Activated naive CD8-positive, alpha-beta T cell treated with anti-CD3 and anti-CD28 coated beads, Interleukin-2, amount 50 U/mL, for 16 hours (primary cell): ENCODE measurements at places on chromosomes 7 and 10.

- DNase-seq: no peak
Observed at GRCh38 chr10:1572519-1573333, 164.6 kb downstream of the ADARB2 start.

DNA sequence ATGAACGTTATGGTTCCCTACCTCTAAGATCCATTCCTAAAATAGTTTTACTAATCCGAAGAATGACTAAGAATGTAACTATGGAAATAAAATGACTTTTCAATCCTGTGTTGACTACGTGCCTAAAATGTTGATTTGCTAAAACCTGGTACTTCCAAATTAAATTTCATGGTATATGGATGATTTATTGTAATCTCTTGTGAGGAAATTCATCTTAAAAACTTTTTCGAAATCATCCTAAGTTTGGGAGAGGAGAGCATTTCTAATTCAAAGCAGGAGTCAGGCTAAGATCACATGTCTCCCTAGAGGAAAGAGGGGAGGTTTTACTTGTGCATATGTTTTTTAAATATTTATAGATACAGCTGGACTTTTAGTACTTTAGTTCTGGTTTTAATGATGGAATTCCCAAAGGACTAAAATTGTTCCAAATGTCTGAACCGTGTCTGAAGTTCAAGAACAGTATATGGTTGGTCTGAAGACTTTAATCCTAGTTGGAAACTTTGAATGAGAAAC, 483.9 kb downstream of the AUTS2 start:
- no peak for DNase-seq

- no peak for DNase-seq
Observed at GRCh38 chr7:105141068-105141467, 127.1 kb downstream of the KMT2E start.

GRCh38 chr7:44267719-44268421, 57.5 kb downstream of the CAMK2B start:
- DNase-seq: no peak

DNA sequence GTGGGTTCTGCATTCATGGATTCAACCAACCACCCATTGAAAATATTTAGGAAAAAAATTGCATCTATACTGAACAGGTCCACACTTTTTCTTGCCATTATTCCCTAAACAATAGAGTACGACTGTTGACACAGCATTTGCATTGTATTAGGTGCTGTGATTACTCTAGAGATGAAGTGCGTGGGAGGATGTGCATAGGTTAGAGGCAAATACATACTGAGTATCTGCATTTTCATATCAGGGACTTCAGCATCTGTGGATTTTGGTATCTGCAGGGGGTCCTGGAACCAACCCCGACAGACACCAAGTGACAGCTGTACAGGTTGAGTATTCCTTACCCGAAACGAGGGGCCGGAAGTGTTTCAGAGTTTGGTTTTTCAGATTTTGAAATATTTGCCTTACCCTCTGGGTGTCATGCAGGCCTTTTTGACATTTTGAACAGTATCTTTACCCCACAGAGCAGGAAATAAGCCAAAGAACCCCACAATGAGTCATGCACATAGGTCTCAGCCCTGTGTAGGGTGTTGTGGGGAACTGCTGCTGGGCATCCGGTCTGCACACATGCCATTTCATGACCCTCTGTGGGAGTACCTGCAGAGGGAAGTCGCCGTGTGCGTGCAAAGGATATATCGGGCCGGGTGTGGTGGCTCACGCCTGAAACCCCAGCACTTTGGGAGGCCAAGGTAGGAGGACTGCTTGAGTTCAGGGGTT, 14.5 kb downstream of the NUDT5 start:
- peak; percentile 34 for DNase-seq

GRCh38 chr7:151017953-151018420, 6.3 kb downstream of the ATG9B start:
- DNase-seq: peak; percentile 71

DNA sequence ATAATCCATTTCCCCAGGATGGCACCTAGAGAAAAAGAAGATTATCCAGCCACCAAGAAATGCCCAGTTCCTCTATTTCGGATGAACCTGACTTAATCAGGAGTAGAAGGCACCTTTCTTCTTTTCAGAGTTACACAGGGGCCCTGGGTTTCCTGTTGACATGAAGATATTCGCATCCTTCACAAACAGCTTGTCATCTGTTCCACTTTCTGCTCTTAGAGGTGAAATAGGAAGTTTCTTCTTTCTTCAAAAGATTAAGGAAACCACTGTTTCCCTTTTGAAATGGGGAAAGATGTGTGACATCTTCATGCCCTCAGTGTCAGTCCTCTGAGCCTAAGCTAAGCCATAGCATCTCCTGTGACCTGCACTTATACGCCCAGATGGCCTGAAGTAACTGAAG, 39.1 kb upstream of the RAB18 start:
- no peak for DNase-seq

DNA sequence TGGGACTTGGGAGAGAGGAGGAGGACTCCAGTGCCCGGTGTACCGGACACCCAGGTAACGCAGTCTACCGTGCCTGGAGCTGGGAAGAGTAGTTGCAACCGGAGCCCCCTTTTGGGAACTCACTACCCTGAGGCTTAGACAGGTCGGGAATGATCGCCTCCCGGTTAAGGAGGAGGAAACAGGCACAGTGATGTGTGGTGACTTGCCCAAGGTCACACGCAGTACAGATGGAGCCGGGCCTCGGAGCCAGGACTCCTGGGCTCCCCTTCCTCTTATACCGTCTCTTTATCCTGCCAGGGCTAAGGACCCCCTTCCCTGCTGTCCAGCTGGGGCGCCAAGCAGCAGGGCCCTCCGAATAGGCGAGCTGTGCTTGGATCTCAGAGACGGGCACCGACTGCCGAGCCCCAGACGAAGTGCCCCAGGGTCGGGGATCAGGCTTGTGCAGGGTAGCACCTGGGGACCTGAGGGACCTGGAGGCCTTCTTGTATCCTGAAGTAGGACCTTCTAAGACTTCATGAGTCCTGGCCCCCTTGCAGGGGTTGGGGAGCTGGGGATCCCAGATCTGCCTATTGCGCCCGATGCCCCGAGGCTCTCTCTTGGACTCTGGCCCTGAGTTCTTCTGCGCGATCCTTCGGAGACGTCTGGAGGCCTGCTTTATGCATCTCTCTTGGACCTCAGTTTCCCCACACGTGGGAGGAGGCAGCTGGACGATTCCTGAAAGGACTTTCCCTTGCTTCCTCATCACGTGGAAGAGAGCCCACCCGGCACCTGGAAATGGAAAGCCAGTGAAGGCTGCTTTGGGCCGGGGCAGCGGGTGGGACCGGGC, 767 bp upstream of the CYP26A1 start:
- DNase-seq: no peak

DNA sequence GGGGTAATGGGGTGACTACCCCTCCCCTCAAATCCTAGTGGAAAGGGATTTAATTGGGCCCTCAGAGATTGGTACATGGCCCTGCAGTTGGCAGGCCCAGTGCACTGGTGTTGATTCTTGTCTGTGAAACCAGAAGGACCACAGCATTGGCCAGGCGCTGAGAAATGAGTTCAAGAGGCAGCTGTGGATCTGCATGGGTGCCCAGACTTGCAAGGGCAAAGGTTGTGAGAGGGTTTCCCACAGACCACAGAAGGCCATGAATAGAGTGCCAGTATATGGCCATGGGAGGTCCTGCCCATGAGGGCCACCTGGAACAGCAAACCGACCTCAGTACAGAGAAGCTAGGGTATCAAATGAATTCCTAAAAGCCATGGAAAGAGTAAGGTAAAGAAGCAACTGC, 32.9 kb downstream of the TMEM168 start:
- no peak for DNase-seq

- no peak for DNase-seq
Observed at GRCh38 chr7:26709210-26709990, 155.0 kb downstream of the SKAP2 start.

DNA sequence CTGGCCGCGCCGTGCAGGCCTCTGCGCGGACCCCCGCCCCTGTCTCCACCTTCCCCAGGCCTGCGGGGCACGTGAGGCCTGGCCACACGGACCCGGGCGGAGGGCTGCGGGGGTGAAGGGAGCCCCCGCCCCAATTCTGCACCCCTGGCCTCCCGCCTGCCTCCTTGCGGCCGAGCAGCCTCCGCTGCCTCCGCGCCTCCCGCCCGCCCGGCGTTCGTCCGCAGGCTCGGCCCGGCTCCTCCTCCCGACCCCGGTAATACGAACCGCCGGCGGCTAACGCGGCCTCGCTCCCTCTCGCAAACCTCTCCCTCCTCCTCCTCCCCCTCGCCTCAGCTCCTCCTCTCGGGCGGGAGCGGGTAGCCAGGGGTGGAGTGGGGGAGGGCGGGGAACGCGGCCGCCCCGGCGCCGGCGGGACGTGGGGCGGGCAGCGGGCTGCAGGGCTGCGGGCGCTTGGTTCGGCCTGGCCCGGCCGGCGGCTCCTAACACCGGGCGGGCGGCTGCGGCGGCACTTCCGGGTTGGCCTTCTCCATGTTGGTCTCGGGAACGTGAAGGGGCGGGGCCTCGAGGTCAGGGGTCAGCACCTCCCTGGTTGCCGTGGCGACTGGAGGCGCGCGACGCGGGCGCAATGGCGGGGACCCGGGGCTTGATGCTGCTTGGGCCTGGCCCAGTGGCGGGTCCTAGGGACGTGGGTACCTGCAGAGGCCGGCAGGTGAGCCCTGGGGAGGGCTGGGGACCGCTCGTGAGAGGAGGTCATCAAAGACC, at the start of gene RAB11FIP2:
Gene RAB11FIP2 (minus strand): TSS at position 547 of the 762 bp plus-strand sequence. CDS start 778 bp downstream, outside the sequence.
- DNase-seq: peak; percentile 91

DNA sequence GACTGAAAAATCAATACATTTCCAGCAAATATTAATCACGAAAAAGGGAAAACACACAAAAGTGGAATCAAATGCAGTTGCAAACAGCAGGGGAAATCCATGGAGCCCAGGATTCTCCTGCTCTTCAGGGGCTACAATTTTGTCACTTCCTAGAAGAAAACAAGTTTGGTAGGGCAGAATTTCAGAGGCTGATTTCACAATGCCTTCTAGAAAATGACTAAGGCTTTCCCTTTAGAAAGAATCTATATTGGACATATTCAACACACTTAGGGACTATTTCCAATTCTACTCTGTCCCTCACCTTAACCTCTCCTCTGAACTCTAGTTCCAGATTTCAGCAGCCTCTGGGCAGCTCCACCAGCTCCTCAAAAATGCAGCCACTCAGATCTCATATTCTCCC, 111.3 kb downstream of the HECTD2 start:
- DNase-seq: no peak

GRCh38 chr10:128540781-128541761, 414.8 kb upstream of the MKI67 start:
- DNase-seq: no peak

DNA sequence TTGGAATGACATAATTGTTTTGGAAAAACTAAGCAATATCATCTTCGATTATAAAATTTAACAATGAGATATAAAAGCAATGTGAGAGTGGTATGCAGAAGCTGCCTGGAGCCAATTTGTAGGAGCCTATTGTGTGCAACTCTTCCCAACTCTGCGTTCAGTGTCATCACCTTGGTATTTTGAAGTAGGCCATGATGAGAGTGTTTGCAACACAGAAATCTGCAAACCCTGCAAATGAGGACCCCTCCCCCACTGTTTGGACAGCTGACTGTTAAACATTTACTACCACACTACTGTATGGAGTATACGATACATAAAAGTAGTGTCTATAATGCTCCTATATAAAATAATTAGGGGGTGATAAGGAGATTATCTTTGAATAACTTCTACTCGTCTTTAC, 531.3 kb downstream of the ATRNL1 start:
- DNase-seq: no peak

DNA sequence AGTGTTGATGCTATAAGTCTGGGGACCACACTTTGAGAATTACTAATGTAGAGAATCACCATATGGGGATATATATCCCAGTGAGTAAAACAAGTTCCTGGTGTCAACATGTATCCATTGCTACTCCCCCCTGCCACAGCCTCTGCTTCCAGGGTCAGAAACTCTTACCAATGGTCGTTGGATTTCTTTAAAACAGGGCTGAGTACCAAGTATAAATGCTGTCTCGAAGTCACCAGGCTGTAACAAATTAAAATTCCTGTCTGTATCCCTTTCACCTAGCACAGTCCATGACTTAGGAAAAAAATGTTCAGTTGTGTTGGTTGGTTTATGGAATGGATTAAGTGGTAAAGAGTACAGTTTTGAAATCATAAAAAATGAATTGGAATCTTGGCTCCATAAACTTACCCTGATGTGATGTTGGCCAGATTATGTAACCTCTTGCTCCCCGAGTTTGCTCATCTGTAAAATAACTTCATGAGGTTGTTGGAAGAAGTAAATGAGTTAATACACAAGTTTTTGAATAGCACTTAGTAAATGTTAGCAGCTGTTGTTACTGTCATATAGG, 364.0 kb upstream of the LRGUK start:
- no peak for DNase-seq

GRCh38 chr10:47266602-47267001, 33.4 kb upstream of the GDF10 start:
- DNase-seq: no peak

DNA sequence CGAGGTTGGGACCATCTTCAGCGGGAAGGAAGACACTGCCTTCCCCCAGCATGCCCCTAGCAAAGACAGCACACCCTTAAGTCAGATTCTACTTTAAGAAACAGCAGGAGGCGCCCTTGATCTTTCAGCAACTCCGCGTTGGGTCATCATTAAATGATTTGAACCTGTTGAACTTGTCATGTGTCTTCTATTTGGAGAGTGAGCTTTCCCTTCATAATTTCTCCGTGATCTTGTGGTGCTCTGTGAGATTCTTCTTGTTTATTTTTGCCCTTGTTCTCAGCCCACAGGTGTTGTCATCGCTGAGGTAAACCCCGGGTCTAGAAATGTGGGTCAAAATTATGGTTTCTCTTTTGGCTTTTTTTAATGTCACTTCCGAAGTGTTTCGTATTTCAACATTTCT, 49.5 kb upstream of the PITRM1 start:
- DNase-seq: no peak

DNA sequence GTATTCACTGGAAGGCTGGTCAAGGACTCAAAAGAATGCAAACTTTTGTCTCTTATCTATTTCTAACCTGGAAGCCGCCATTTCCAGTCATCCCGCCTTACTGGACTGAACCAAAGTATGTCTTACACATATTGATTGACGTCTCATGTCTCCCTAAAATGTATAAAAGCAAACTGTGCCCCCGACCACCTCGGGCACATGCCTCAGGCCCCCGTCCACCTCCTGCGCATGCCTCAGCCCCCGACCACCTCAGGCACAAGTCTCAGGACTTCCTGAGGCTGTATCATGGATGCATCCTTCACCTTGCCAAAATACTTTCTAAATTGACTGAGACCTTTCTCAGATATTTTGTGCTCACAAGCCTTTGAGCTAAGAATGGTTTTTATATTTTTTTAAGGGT, 148.6 kb downstream of the PTPRN2 start:
- DNase-seq: no peak

GRCh38 chr10:11201911-11202310, 184.2 kb downstream of the CELF2 start:
- DNase-seq: no peak

- DNase-seq: no peak
Observed at GRCh38 chr7:55469271-55469681, 103.0 kb downstream of the VOPP1 start.
